AG08396 (cell line): ENCODE measurements at places on chromosomes 1 and 21.

DNA sequence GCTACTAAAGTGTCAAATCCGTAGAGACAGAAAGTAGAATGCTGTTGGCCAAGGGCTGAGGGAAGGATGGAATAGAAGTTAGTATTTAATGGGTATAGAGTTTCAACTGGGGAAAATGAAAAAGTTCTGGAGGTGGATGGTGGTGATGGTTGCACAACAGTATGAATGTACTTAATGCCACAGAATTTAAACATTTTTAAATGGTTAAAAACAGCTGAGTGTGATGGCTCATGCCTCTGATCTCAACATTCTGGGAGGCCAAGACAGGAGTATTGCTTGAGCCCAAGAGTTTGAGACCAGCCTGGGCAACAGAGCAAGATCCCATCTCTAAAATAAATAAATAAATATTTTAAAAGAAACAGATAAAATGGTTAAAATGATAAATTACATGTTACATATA, 44.5 kb downstream of the PIK3R3 start:
- no peak for DNase-seq

DNA sequence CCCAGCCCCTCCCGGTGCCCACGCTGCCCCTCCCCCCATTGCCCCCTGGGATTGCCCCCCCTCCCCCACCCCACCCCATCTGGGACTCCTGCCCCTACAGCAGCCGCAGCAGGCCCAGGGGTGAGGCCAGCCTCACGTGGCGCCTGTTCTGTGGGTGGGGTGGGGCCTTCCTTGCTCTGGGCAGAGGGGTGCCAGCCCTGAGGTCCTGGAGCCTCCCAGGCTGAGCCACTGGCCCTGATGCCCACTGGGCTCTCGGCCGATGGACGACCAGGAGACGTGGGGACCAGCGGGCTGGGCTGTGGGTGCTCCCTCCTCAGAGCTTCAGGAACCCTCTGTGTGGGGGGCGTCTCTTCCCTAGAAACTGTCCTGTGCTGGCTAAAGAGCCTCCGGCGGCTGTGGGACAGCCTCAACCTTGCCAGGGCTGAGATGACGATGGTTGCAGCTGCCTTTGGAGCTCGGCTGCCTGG, 5.8 kb upstream of the C1orf159 start:
- DNase-seq, result no peak

DNA sequence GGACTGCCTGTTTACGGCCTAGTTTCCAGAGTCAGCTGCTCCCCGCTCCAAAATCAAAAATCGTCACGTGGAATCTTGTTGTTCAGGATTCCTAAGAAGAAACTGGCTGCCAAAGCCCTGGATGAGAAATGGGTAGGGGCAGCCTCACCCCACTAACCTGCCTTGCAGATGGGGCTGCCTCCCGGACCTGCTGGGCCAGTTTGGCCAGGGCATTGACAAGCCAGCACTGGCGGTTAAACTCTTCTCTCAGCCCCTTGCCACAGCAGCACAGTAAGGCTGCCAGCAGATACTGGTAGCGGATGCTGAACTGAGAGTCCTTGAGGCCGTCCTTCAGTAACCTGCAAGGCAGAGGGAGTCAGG, 31.6 kb upstream of the PPP1R15B start:
- DNase-seq, result no peak

DNA sequence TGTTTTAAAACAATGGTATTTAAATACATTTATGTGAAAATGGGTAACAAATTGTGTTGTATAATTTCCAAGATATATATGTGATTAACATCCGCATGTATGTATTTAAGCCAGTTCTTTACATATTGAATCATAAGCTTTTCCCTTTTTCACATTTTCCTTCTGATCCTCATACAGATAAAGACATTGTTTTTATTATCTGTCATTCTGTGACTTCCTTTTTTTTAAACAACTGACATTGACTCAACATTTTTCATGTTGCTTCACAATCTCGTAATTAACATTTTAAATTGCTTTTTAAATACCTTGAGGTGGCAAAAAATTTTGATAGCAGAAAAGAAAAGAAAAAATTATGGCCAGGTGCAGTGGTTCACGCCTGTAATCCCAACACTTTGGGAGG, 1.4 kb downstream of the STXBP3 start:
- no peak for DNase-seq

- DNase-seq, result peak; percentile 54
These were observed 866 bp upstream of the WNT2B start for GRCh38 chr1:112507921-112508277.

DNA sequence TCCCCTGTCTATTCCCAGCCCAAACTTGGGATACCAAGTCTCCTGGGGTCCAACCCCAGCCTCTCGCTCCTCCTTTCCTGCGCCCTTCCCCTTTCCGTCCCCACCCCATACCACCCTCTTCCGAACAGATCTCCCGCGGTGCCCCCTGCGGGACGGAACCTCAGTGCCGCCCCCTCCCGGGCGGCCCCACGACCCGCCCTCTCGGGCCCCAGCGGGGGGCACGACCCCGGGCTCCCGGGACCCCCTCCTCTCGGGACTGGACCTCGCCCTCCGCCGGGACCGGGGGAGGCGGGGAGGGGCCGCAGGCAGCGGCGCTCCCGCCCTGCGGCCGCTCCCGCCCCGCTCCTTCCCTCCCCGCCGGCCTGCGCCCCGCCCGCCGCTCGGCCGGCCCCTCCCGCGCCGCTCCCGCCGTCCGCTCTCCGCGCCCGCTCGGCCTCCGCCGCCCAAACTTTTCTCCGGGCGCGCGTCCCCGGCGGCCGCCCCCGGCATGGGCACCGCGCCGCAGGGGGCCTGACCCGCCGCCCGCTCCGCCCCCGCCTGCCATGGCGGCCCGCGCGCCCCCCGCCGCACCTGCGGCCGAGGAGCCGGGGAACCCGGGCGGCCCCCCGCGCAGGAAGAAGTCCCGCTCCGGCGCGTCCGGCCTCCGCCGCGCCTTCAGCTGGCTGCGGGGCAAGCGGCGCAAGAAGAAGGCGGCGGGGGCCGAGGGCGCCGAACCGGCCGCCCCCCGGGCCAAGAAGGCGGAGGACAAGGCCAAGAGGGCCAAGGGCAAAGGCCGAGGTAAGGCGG, 39.0 kb upstream of the SYNC start:
- DNase-seq, result peak; percentile 87

GRCh38 chr1:20661207-20662109, at the start of gene DDOST:
TSS of gene DDOST (minus strand) at chr1:20661369. CDS start at chr1:20661350, 19 bp downstream.
- peak; percentile 98 for DNase-seq

- DNase-seq, result no peak
These were observed 3.8 kb upstream of the SLAMF9 start for GRCh38 chr1:159957824-159958268.

DNA sequence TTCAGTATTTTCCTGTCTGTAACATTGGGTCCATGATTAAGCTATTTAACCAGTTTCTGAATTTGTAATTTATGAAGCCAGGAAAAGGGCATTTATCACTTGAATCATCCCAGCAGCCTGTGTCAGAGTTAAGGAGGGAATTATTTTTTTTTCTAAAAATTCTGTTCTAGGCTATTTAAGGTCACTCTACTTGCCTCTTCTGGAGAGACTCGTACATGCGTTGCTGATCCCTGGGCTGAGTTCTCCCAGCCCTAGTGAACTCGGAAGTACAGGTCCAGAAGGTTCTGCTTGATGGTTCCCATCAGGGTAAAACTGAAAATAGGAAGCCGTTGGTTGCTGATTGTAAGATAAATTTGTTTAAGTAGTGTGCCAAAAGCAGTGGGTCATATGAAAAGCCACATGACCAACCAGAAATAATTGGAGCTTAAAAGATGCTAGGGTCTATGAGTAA, 90.7 kb downstream of the GPR88 start:
- DNase-seq, result no peak

- DNase-seq, result no peak
These were observed 18.7 kb upstream of the RAP1A start for GRCh38 chr1:111600886-111601386.

GRCh38 chr1:1230656-1231399, 973 bp downstream of the SDF4 start:
- DNase-seq, result peak; percentile 92

- DNase-seq, result no peak
These were observed 4.6 kb upstream of the CACYBP start for GRCh38 chr1:174995121-174995520.

DNA sequence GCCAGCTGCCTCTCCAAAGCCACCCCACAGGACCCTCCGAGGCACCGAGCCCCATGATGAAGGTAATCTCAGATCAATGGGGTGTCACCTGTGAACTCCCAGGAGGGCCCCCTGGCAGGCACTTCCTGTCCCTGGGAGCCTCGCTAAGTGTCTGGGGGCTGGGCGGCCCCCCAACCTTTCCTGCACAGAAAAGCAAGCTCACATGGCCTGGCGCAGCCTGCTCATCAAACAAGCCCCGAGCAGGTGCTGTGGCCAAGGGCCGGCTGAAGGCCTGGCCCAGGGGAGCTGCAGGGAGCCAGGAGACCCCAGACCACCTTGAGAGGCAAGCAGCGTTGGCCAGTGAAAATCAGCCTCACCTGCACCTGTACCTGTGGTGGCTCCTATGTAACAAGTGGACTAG, 2.9 kb downstream of the RIPK4 start:
- DNase-seq, result no peak

- no peak for DNase-seq
These were observed 35.9 kb downstream of the TCP10L start for GRCh38 chr21:32549440-32549839.

GRCh38 chr1:8184301-8184700, 133.6 kb upstream of the SLC45A1 start:
- DNase-seq, result no peak

- peak; percentile 72 for DNase-seq
These were observed 22.9 kb upstream of the LDLRAP1 start for GRCh38 chr1:25520446-25521061.

DNA sequence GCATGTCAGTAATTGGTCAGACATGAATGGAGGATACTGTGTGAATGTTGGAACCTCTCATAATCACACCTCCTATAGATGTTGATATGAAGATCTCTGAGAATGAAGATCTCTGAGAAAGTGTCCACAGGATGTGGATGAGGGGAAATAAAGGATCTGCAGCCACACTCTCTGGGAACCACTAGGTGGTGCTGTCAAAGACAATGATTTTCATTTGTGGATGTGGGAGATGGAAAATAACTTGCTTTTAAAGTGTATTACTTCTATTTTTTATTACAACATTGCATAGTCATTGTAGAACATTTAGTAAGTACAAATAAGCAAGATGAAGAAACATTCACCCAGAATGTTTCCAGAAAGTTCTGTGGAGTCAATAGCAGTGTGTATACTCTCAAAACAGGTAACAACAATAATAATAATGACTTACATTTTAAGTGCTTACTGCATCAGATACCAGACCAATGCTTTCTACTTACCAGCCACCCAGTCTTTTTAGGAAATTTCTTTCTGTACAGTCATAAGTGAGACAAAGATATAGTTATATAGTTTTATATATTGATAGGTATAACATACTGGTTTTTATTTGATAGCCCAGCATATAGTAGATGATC, 128.2 kb downstream of the ATG4C start:
- peak; percentile 17 for DNase-seq

GRCh38 chr1:119808491-119808890, 2.8 kb downstream of the REG4 start:
- DNase-seq, result peak; percentile 23

DNA sequence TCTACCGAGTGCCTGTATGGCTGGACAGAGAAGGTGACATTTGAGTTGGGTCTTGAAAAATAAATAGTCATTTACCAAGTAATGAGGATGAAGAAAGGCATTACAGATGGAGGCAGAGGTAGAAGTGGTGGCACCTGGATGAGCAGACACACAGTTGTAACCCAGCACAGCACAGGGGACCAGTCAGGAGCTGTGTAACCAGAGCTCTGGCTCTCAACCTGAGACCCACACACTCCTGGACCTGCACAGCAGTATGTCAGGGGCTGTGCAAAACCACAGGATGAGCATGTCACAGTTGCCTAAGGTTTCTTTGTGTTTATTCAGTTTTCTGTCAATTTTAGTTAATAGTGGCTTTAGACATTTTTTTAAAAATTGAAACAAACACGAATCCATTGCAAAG, 11.3 kb upstream of the MCOLN3 start:
- DNase-seq, result no peak

DNA sequence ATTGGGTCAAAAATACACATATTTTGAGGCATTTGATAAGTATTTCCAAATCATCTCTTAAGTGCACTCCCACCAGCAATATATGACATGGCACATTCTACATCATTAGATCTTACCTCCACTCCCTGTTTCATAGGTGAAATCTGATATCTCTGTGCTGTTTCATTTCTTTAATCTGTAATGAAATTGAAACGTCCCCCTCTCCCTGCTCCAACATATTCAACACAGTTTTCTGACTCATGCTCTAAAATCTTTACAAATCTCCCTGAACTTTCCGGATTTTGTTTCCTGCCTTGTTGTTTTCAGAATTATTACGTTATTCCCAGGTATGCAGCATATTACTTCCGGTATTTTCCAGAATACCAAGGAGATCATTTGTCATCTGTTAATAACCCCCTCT, 66.1 kb upstream of the AKT3 start:
- DNase-seq, result peak; percentile 24

GRCh38 chr1:197024460-197024859, 42.6 kb downstream of the F13B start:
- DNase-seq, result no peak

- DNase-seq, result no peak
These were observed 514.9 kb upstream of the PKN2 start for GRCh38 chr1:88169139-88169538.

- peak; percentile 68 for DNase-seq
These were observed 183.6 kb upstream of the UBE2U start for GRCh38 chr1:64019818-64020217.

GRCh38 chr1:99533909-99534637, 111.8 kb upstream of the PALMD start:
- no peak for DNase-seq

- DNase-seq, result no peak
These were observed 32.4 kb downstream of the ITPKB start for GRCh38 chr1:226706684-226707083.

- no peak for DNase-seq
These were observed 35.6 kb upstream of the SLC16A1 start for GRCh38 chr1:112991402-112992120.

DNA sequence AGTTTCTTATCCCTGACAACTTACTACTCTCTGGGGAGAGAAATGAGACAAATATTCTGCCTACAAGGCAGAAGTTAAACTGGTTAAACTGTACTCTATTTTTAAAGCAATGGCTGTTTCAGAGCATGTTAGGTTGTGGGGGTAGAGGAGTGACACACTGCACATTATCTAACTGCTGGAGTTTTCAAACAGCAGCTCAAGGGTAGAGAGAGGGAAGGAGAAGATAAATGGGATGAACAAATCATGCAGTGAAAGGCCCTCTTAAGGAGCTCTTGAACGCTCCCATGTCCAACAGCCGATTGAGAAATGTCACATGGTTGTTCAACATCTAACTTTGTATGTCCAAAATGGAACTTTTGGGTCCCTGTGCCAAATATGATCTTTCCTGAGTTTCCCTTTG, 14.0 kb upstream of the IFI44L start:
- DNase-seq, result no peak

GRCh38 chr1:213369465-213369864, 318.4 kb downstream of the RPS6KC1 start:
- DNase-seq, result no peak

- DNase-seq, result no peak
These were observed 451.0 kb upstream of the RGS18 start for GRCh38 chr1:191707288-191707687.

DNA sequence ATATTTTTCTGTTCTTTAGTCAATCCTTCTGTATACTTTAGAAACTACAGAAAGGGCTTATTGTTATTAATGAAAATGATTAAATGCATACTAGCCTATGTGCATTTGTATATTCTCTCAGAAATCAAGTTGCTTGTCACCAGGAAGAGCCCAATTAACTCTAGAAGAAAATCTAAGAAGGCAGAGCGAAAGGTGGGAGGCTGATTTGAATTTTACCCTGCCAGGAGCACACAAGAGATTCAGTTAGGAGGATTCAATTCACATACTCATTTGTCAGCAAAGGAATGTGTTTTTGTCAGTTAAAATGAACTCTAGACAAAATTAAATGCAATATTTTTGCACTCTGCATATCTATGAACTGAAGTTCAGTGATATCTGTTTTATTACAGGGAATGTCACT, 411.8 kb downstream of the KCNT2 start:
- no peak for DNase-seq
